ENCODE measurements at places on chromosomes 4 and X. TPM values are rescaled to one million over a fixed set of nuclear protein-coding genes. Genes with fewer than 3 reads are reported as not detected.

The BEND2 gene
- total RNA-seq = not detected

The KCNE5 gene
- not detected for total RNA-seq

The GNPDA2 gene
- 35.6 TPM for total RNA-seq

The MAGEA1 gene
- not detected for total RNA-seq

The NR0B1 gene
- total RNA-seq = not detected

The UBL4A gene
- total RNA-seq = 44.1 TPM

The ITM2A gene
- total RNA-seq = not detected

The MAB21L2 gene
- 0.58 TPM for total RNA-seq

The ACE2 gene
- not detected for total RNA-seq

The CRMP1 gene
- total RNA-seq = 0.58 TPM

The GLOD5 gene
- not detected for total RNA-seq

The ALPK1 gene
- 11.5 TPM for total RNA-seq

The HSFX3 gene
- total RNA-seq = not detected

The IQSEC2 gene
- total RNA-seq = 17.2 TPM

The TNIP3 gene
- total RNA-seq = 0.18 TPM

The PAGE1 gene
- total RNA-seq = not detected

The SULT1E1 gene
- total RNA-seq = 3.7 TPM

The RTL9 gene
- 0.18 TPM for total RNA-seq

The ARMCX2 gene
- total RNA-seq = 107 TPM

The FANCB gene
- 9.2 TPM for total RNA-seq

The FAM47E gene
- total RNA-seq = under 0.01 TPM

The MAGEA2B gene
- not detected for total RNA-seq

The ZDHHC15 gene
- total RNA-seq = not detected

The BCORL1 gene
- total RNA-seq = 1.2 TPM

The SAGE1 gene
- not detected for total RNA-seq

The PNMA6F gene
- not detected for total RNA-seq

The MAGEB2 gene
- not detected for total RNA-seq

The SLC9B2 gene
- 11.5 TPM for total RNA-seq

The APOO gene
- 17.3 TPM for total RNA-seq

The CNKSR2 gene
- total RNA-seq = not detected

The DLG3 gene
- 7.1 TPM for total RNA-seq

The SHROOM3 gene
- total RNA-seq = 6.6 TPM

The PLXNB3 gene
- total RNA-seq = 2.6 TPM

The TMEM144 gene
- 2.0 TPM for total RNA-seq

The MSX1 gene
- 5.8 TPM for total RNA-seq

The REELD1 gene
- not detected for total RNA-seq

The TBX22 gene
- not detected for total RNA-seq

The H2BW2 gene
- total RNA-seq = not detected

The OFD1 gene
- total RNA-seq = 7.1 TPM

The USP17L20 gene
- total RNA-seq = not detected

The CTSO gene
- total RNA-seq = 10.8 TPM

The STS gene
- 5.8 TPM for total RNA-seq

The CYBB gene
- total RNA-seq = not detected

The QRFPR gene
- total RNA-seq = not detected

The HS6ST2 gene
- not detected for total RNA-seq

The HTT gene
- 17.9 TPM for total RNA-seq

The RBM46 gene
- not detected for total RNA-seq

The SSX4 gene
- total RNA-seq = not detected

The CT45A1 gene
- total RNA-seq = not detected

The KIF4A gene
- total RNA-seq = 12.6 TPM

The IGSF1 gene
- not detected for total RNA-seq

The CPLX1 gene
- not detected for total RNA-seq

The FAM184B gene
- total RNA-seq = not detected

The ABLIM2 gene
- total RNA-seq = not detected

The RBMXL3 gene
- total RNA-seq = not detected

The PLP1 gene
- total RNA-seq = 1.8 TPM

The ADAMTS3 gene
- total RNA-seq = 2.3 TPM

The BMX gene
- not detected for total RNA-seq

The GPAT3 gene
- total RNA-seq = 5.7 TPM

The CSN1S1 gene
- total RNA-seq = not detected
